ENCODE measurements at places on chromosomes 12 and 14. TPM values are rescaled to one million over a fixed set of nuclear protein-coding genes. Genes with fewer than 3 reads are reported as not detected.

- no peak for DNase-seq
These were observed 56.4 kb upstream of the ISM2 start for GRCh38 chr14:77554816-77555599.

DNA sequence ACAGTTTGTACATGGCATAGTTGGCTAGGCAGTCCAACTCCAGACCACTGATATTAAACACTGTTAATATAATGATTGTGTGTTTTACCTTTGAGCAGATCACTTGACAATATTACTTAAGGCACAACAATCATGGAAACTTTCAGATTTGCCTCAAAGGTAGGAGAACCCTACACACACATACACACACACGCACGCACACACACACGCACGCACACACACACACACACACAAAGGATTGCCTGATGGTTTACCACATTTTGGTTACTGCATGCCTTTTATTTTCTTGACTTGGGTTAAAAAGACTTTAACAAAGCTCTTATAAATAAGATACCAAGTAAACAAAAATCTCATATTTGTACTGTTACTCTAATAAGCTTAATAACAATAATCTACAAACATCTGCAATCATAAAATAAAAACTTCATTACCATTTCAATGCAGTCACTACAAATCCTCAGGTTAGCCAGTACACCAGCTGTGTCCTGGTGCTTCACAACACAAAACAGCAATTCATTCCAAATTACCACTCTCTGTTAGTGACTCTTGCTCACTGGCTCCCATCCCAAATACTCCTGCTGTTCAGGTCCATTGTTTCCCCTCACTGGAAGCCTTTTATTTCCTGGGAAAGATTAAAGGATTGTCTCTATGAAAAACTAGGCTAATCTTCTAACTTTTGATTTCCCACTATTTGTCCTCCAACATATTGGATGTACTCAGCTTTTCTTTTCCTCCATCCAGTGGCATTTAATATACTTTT is 175.2 kb upstream of the ATP2B1 start:
- no peak for DNase-seq

DNA sequence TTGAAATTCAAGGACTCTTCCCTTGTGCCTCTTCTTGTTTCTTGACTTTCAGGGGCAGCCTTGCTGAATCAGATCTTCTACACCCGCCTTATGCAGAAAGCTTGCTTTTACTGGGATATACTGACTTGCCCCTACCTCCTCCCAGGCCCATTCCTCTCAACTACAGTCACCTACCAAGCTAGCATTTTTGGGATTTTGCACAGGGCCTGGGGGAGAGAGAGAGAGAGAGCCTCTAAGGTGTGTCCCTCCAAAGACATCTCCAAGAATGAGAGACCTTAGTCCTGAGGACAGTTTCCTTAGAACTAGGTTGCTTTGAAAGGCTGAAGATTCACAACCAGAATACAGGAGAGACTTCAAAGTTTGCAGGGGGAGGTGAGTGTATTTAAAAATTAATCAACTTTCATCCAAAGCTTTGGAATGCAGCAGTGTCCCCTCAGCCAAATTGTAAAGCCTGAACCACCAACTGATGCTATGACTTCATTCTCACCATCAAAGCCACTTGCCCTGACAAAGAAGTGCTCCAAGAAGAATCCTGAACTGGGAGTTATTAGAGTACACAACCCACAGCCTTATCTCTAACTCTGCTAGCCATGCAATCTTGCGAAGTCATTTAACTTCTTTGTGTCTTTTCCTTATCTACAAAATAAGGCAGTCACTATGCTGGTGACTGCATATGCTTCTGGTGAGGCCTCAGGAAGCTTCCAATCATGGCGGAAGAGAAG is 96.1 kb upstream of the EGLN3 start:
- DNase-seq = no peak

GRCh38 chr14:66414511-66414910 is 71.7 kb upstream of the CCDC196 start:
- no peak for DNase-seq

- DNase-seq = no peak
These were observed 174.6 kb downstream of the SLC25A21 start for GRCh38 chr14:36997843-36998242.

DNA sequence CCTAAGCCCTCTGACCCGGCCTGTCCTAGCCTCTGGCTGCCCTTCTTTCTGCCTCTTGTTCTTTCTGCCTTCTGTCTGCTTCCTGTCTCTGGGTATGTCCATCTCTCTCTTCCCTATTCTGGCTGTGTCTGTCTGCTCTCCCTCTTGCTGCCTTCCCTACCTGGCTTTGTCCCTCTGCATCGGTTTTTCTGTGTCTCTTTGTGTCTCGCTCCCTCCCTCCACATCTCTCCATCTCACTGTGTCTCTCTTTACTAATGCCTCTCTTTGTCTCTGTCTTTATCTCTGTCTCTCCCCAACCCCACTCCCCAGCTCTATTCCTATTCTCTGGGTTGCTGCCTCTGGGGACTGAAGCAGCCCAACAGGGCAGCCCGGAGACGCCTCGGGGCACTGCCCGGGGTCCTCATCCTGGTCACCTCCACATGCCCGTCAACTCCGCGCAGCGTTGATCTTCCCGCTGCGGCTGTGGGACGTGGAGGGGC is 10.1 kb downstream of the SHMT2 start:
- DNase-seq = no peak

- DNase-seq = no peak
These were observed 8.3 kb downstream of the PTPRB start for GRCh38 chr12:70628701-70629480.

DNA sequence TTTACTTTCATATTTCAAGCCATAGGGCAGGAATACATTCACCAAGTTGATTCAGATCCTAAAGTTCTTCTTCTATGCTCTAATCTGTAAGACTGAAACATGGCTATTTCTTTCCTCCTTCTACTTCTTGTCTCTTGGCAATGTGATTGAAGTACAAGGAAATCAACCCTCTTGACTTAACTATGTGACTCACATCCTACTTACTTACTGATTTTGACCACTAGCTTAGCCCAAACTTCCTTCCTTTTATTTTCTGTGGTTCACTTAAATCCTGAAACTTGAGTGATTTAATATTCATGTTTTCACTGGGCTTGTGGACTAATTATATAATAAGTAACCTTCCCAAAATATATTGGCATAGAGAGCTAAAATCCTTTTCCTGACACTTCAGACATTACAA is 111.2 kb upstream of the NOVA1 start:
- DNase-seq = no peak

DNA sequence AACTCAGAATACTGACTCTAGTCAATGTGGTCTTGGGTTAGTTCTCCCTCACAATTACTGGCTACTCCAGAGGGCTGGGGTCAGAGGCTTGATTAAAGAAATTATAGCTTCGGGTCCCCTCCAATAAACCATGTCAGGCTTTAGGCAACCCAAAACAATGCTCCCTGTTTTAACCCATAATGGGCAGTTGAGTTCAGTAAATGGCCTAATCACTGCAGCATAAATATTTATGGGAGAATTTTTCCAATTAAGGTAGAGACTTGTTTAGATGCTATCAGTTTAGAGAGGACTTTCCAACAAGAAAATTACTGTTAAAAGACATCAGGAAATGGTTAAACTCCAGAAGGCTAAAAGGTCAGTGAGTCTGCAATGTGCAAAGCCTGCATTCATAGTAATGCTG is 389.2 kb upstream of the PRICKLE1 start:
- no peak for DNase-seq

DNA sequence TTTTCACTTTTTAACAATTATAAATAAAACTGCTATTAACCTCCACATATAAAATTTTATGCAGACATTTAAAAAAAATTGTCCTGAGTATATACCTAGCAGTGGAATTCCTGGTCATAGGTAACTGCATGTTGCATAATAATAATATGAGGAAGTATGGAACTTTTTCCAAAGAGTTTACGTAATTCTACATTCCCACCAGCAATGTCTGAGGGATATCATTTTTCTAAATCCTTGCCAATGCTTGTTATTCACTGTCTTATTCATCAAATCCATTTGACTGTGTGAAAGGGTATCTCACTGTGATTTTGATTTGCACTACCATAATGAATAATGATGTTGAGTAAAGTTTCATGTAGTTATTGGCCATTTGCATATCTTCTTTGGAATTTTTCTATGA is 393.8 kb downstream of the LRFN5 start:
- no peak for DNase-seq

GRCh38 chr12:50192908-50193307 is 25.7 kb upstream of the CERS5 start:
- DNase-seq = no peak

DNA sequence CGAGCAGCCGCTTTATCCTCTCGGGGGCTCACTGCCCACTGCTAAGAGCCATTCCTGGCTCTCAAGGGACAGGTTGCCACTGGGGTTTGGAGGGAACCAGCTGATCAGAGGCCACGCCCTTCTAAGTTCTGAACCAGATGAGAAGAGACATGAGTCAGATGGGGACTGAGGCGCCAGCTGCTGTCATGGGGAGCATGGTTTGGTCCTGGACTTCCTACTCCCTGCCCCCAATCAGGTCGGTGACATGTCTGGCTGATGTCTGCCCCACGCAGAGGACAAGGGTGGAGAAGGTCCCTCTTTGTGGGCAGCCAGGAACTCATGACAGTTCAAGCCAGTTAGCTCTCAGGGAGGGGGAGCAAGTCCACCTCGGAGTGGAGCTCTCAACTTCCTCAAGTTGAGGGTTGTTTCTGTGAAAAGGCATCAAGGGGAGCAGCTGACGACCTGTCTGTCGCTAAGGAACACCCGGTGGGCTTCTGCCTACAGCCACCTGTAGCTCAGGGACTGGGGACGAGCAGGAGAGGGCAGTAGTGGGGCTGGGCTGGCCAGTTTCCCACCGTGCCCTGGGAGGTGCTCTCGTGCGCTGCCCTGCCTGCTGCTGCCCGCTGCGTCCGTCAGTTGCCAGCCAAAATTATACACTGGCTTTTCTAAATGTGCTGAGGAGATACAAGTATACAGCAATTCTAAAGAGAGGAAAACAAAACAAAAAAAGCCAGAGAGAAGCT is 20.5 kb downstream of the PSMC1 start:
- DNase-seq = no peak

- no peak for DNase-seq
These were observed 47.5 kb downstream of the PPFIBP1 start for GRCh38 chr12:27571463-27571862.

- no peak for DNase-seq
These were observed 6.7 kb downstream of the KRT81 start for GRCh38 chr12:52284562-52285171.

- DNase-seq = no peak
These were observed 51.7 kb upstream of the CCDC196 start for GRCh38 chr14:66434464-66434863.

DNA sequence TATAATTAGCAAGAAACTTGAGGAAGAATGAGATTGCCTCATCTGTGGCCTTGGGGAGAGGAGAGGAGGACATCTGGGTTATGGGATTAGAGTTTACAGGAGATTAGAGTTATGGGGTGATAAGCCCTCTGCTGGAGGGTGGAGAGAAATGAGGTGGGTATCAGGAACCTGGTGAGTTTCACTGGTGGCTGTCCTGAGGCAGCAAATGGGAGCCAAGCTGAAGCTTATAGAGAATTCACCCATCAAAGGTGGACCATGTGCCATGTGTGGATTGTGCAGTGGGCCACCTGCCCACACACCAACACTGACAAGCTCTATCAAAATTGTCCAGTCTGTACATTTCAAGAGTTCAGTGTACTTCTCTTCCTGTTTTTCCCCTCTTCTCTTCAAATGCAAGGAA is 135.3 kb downstream of the AEBP2 start:
- no peak for DNase-seq

GRCh38 chr12:24948757-24949722 is at the start of gene BCAT1:
Gene BCAT1, minus strand, starts transcription at chr12:24949101. Its CDS starts 169 bp downstream, at chr12:24948932.
- DNase-seq = peak; percentile 69

DNA sequence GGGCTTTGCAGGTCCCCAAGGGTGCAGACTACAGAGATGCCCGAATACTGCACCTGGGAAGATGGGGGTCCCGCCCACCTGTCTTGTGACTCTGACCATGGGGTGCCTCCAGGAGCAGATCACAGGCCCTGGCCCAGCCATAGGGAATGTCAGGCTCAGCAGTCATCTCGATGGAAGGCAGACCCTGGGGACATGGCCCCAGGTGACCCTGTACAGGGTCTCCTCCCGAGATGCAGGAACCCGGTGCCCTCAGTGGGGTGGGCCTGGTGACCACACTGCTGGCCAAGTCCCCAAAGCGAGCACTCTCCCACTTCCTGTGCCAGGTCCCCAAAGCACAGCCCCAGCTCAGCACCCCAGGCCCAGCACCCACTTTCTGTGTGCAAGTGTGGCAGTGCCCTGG is 903.7 kb upstream of the USP15 start:
- no peak for DNase-seq

DNA sequence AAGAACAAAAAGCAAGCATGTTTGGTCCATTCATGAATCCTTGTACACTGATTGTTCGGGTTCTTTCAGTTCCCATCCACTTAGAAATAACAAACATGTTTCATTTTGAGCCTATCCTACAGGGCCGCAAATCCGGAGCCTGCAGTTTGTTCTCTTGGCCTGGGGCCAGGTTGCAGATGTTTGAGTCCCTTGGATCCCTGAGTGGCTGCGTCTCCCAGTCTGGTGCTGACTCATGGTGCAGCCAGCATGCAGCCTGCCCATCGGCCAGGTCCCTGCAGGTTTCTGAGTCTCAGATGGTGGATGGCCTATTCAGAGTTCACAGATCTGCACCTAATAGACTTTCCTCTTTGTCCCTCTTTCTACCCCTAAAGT is 1.9 kb upstream of the DYNC1H1 start:
- DNase-seq = no peak

DNA sequence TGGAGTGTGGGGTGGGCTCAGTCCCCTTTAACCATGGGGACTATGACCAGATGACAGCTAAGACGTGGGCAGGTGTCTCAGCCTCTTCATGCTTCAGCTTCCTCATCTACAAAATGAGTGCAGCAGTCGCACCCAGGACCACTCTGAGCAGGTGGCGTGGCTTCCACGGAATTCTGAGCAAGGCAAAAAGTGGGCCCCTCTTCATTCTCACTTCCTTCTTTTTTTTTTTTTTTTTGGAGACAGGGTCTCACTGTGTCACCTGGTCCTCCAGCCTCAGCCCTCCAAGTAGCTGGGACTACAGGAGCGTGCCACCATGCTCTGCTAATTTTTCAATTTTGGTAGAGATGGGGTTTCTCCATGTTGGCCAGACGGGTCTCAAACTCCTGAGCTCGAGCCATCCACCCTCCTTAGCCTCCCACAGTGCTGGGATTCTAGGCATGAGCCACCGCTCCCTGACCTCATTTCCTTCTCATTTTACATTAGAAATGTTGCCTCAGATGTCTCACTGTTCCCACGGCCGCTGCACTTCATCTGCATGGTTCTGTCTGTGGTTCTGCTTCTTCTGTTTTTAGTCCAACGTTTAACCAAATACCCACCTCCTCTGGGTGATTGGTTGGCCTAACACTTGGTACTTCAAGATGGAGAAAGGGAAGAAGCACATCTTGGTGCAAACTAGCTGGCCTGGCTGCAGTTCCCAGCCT is 41.3 kb upstream of the BCL7A start:
- DNase-seq = no peak

Gene KERA
- not detected for total RNA-seq

Gene HHIPL1
- total RNA-seq = not detected

Gene HNF1A
- not detected for total RNA-seq

Gene TMPRSS12
- total RNA-seq = not detected

Gene KITLG
- not detected for total RNA-seq

Gene BATF
- total RNA-seq = 220 TPM

Gene PLCZ1
- total RNA-seq = not detected

Gene ASCL1
- total RNA-seq = not detected

Gene NOPCHAP1
- total RNA-seq = 20.6 TPM

Gene FAR2
- total RNA-seq = 38.4 TPM

Gene GNPNAT1
- total RNA-seq = 31.4 TPM
